Dermis blood vessel endothelial cell (primary cell): ENCODE measurements at places on chromosomes 7 and 10. TPM values are rescaled to one million over a fixed set of nuclear protein-coding genes. Genes with fewer than 3 reads are reported as not detected.

STRIP2 gene
- 2.7 and 6.1 TPM in 2 replicates for total RNA-seq

LRGUK gene
- total RNA-seq = 0.05 and 0.17 TPM in 2 replicates

FAM3C gene
- 39.8 and 64.1 TPM in 2 replicates for total RNA-seq

TTYH3 gene
- 72.8 and 159 TPM in 2 replicates for total RNA-seq

CCL24 gene
- not detected in 2 replicates for total RNA-seq

HTRA1 gene
- 54.7 and 117 TPM in 2 replicates for total RNA-seq

ANXA8L1 gene
- not detected in 2 replicates for total RNA-seq

NUDT13 gene
- total RNA-seq = 1.0 and 2.1 TPM in 2 replicates

PRSS1 gene
- not detected in 2 replicates for total RNA-seq

CYP26A1 gene
- total RNA-seq = 2.2 and 2.7 TPM in 2 replicates

SUN3 gene
- not detected in 2 replicates for total RNA-seq

FAM180A gene
- total RNA-seq = not detected in 2 replicates

GIMAP6 gene
- 262 and 355 TPM in 2 replicates for total RNA-seq

ADIRF gene
- 12.8 and 23.8 TPM in 2 replicates for total RNA-seq

SPDYE16 gene
- total RNA-seq = 0.09 TPM in 1 of 2 replicates, not detected in the other

TMEM178B gene
- total RNA-seq = 0.09 and 0.34 TPM in 2 replicates

HUS1 gene
- 16.8 and 24.5 TPM in 2 replicates for total RNA-seq
